ENCODE measurements at places on chromosomes 6 and 20. TPM values are rescaled to one million over a fixed set of nuclear protein-coding genes. Genes with fewer than 3 reads are reported as not detected.

FANCE gene
- total RNA-seq: 2.8 TPM

NNAT gene
- not detected for total RNA-seq

TP53TG5 gene
- not detected for total RNA-seq

IMPG1 gene
- not detected for total RNA-seq

BANF2 gene
- not detected for total RNA-seq

SDHAF4 gene
- total RNA-seq: 3.8 TPM

FAM83C gene
- total RNA-seq: not detected

All from A549 treated with DMSO at 1 μM for 4 hours (cell line).